ENCODE measurements at places on chromosomes 2 and 18. TPM values are rescaled to one million over a fixed set of nuclear protein-coding genes. Genes with fewer than 3 reads are reported as not detected.

The NEU2 gene
- not detected for total RNA-seq

The PRKAG3 gene
- total RNA-seq: not detected

The COL6A3 gene
- 9.2 TPM for total RNA-seq

The RAB6C gene
- not detected for total RNA-seq

The ZNF804A gene
- 0.29 TPM for total RNA-seq

The RFTN2 gene
- 0.40 TPM for total RNA-seq

The PIEZO2 gene
- 3.3 TPM for total RNA-seq

The LONRF2 gene
- not detected for total RNA-seq

The CFAP53 gene
- not detected for total RNA-seq

The METAP1D gene
- total RNA-seq: 6.9 TPM

The ACADL gene
- not detected for total RNA-seq

The NT5DC4 gene
- total RNA-seq: not detected

The BCL11A gene
- total RNA-seq: 0.13 TPM

Data from LHCN-M2 (cell line).